Renal cortex interstitium (tissue), 15 donors: ENCODE measurements at places on chromosomes 2 and 18.

DNA sequence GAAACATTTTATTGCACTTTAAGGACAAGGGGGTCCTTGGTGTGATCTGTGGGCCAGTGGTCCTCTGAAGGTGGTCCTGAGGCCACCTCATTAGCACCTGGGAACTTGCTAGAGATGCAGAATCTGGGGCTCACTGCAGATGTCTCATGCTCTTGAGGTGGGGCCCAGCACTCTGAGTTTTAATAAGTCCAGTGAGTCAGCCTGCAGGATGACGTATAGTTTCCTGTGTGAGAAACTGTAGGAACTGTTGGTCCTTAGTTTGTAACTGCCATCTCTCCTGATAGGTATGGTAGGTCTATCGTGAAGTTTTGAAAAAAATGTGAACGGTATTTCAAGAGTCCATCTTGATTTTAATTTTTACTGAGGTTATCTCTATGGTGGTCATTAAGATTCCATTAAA lies 2.8 kb downstream of the TRPM8 start:
- DNase-seq, result no peak

- DNase-seq, result no peak
Measured at GRCh38 chr2:198880986-198881385, 576.8 kb downstream of the SATB2 start.

DNA sequence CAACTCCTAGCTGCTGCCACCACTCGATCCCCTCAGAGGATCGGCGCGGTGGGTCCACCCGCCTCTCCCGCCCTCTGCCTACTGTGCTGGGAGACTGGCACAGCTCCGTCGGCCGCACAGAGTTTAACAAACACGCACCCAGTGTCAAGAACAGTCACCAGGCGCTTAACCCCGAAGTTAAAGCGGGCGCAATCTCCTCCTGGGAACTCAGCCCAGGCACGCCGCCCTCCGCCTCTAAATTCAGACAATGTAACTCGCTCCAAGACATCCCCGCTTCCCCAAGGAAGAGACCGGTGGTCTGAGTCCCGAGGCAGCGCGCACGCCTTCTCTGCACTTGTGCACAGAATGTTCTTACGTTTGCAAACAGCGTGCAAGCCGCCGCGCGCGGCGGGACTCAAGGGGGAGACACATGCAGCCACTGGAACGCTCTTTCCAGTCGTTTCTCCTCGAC lies 533 bp downstream of the CXCR4 start:
- DNase-seq, result no peak

- DNase-seq, result no peak
Measured at GRCh38 chr18:50011813-50012435, 183.0 kb downstream of the MYO5B start.

GRCh38 chr2:183284606-183285005 lies 160.4 kb downstream of the NUP35 start:
- no peak for DNase-seq

DNA sequence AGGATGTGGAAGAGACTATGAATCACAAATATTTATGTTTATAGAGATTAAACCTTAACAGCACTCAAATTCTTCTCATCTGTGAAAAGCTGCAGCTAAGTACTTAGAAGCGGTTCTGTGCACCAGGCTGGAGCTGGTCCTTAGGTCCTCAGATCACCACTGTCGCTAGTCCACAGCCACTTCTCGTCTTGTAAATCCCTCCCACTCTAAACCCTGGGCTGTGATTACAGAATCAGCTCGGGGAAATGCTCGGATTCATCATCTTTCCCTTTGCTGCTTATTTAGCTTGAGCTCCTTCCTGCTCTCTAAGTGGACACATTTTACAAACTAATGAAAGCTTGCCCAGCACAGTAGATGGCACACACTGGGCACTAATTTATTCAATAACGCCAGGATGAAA lies 61.7 kb downstream of the RNF152 start:
- no peak for DNase-seq

GRCh38 chr2:165251366-165251765 lies 12.2 kb downstream of the SCN2A start:
- no peak for DNase-seq

- no peak for DNase-seq
Measured at GRCh38 chr18:10752382-10752781, 226.6 kb downstream of the NAPG start.

GRCh38 chr2:85593023-85593422 lies 2.5 kb upstream of the RNF181 start:
- no peak for DNase-seq

- no peak for DNase-seq
Measured at GRCh38 chr2:44397447-44398175, 35.9 kb downstream of the CAMKMT start.

DNA sequence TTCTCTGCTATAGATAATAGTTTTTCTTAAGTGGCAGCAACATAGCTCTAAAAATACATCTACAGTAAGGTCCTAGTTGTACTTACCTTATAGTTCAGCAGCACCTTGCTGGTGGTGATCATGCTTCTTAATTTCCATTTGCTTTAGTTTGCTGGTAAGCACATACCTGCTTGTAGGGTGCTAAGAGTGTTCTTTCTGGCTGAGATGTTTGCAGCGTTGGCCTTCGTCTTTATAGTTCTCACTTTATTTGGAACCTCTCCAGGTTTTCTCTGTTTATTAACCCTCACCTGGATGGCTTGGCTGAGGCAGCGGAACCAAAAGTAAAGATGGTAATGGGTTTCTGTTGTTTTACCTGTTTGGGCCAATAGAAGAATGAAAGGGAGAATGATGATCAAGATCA lies 123.6 kb upstream of the EFEMP1 start:
- no peak for DNase-seq

- no peak for DNase-seq
Measured at GRCh38 chr2:229627728-229628127, 86.6 kb downstream of the DNER start.

- no peak for DNase-seq
Measured at GRCh38 chr2:84429328-84429727, 29.8 kb downstream of the SUCLG1 start.

DNA sequence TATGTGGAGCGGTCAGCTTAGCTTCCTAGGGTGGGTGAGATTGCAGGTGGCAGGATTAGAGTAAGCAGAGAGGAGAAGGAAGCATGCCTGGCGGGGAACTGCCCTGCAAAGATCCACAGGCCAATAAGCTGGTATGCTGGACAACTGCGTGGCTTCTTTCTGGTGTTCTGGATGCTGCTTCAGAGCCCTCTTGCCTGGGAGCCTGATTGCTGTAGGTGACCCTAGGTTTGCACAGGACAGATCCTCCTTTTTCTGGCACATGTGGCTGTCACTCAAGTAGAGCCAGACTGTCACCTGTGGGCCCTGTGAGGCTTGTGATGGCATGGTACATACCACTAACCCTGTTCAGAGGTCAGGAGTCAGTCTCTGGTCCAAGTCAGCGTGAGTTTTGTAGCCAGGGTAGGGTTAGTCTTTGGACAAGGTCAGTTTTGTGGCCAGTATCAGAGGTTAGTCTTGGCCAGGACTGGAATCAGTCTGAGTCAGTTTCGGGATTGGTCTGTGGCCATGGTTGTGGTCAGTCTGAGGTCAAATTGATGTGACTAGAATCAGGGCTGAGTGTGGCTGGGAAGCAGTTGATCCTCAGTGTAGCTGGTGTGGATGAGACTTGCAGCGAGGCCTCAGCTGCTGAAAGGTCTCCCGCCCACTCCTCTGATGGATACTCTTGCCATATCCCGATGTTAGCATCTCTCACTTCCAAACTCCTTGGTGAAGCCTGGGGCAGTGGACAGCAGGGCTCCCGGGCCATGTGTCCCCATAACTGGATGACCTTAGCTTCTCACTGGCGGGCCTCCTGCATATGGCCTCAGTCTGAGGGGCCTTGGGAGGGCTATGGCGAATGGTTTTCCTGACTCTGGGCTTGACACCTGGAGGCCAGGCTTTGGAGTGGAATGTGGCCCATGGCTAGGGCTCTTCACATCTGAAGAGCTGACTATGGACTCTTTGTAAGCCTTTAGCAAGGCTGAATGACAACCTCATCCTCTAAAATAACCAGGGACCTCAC lies 260.5 kb downstream of the DYSF start:
- DNase-seq, result no peak
